ENCODE measurements at places on chromosomes 5 and 9.

- no peak for DNase-seq
Measured at GRCh38 chr9:33227008-33227398, 13.0 kb upstream of the SPINK4 start.

- DNase-seq = no peak
Measured at GRCh38 chr5:52995095-52995494, 5.9 kb downstream of the ITGA2 start.

DNA sequence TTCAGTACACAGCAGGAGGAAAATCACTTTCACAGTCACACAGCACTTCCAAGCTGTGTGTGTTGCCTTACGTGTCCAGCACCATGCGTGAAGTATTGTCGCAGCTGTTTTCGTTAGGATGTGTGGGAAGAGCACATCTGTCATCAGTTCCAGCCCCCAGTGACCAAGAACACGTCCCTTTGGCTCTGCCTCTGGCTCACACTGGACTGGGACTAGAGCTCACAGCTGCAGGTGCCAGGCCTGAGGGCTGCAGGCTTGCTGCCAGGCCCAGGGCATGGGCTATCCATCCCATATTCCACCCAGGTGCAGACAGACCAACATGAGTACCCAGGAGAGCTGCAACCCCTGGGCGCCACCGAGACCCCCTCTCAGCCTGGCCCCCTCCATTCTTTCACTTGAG lies 60.5 kb upstream of the ANKRD33B start:
- DNase-seq = no peak

GRCh38 chr9:82209797-82210470 lies 221.4 kb downstream of the SPATA31D1 start:
- DNase-seq = no peak

- no peak for DNase-seq
Measured at GRCh38 chr5:3311433-3311832, 284.2 kb upstream of the IRX1 start.

GRCh38 chr5:2570586-2570985 lies 180.9 kb downstream of the IRX2 start:
- no peak for DNase-seq

DNA sequence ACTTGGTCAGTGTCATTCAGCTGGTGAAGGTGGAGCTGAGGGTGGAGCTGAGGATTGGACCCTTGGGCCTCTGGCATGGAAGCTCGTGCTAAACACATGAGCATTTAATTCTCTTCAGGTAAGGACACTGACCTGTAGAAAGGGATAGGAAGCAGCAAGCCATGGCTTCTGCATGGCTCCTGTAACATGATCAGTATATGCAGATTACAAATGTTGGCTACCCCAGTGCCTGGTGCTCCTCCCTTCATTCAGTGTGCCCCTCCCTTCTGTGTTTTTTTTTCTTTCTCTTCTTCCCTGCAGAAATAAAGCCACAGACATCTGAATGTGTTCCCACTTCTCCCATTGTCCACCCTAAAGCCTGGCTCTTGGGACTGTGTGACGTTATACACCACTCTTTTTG lies 52.9 kb downstream of the ARHGAP26 start:
- DNase-seq = no peak

GRCh38 chr5:178250263-178250662 lies 17.7 kb upstream of the PHYKPL start:
- DNase-seq = no peak

GRCh38 chr5:56142614-56143372 lies 90.3 kb downstream of the ANKRD55 start:
- no peak for DNase-seq

GRCh38 chr9:99259231-99259918 lies 37.3 kb downstream of the SEC61B start:
- DNase-seq = no peak

DNA sequence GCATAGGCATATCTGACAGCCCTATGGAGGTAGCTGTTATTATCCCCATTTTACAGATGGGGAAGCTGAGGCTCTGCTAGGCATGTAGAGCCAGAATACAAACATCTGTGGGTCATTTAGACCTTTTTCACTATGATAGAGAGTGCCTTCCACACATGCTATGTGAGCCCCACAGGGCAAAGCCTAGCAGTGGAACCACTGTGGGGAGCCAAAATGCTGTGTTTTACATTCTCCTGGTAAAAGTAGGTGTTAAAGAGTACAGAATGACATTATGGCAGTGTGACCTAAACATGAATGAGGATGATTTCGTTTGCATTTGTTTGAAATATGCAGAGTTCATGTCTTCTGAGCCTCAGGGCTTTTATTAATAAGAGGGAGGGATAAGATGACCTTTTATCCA lies 265.2 kb downstream of the MAST4 start:
- no peak for DNase-seq

DNA sequence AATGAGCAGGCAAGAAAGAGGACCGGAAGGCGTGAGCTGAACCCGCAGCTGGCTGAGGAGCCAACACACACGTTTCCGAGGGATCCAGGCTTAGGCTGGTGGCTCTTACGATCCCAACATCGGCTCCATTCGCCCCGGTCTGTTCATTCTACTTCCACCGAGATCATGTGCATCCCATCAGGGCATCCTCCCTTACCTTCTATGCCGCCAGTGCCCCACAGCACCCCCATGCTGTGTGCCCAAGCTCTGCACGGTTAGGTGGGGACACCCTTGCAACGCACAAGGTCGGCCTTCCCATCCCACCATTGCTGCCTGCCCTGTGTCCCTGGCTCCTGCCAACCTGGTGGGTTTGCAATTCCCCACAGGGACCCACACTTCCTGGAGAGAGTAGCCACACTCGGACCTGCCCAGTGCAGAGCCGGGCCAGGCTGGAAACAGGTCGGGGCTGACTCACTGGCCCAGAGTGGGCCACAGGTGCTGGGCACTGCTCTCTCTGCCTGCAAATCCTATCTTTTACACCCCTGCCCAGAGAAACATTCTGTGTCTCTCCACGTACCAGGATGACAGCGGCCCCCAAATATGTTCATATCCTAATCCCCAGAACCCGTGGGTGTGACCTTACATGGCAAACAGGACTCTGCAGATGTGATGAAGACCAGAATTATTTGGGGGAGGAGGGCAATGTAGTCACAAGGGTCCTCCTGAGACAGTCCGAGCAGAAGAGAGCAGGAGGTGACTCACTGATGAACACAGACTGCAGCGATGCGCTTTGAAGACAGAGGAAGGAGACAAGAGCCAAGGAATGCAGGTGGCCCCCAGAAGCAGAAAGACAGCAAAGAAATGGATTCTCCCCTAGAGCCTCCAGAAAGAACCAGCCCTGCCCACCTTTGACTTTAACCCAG lies 182.2 kb downstream of the AUH start:
- DNase-seq = no peak

- DNase-seq = no peak
Measured at GRCh38 chr9:136667214-136667939, 4.7 kb downstream of the EGFL7 start.

DNA sequence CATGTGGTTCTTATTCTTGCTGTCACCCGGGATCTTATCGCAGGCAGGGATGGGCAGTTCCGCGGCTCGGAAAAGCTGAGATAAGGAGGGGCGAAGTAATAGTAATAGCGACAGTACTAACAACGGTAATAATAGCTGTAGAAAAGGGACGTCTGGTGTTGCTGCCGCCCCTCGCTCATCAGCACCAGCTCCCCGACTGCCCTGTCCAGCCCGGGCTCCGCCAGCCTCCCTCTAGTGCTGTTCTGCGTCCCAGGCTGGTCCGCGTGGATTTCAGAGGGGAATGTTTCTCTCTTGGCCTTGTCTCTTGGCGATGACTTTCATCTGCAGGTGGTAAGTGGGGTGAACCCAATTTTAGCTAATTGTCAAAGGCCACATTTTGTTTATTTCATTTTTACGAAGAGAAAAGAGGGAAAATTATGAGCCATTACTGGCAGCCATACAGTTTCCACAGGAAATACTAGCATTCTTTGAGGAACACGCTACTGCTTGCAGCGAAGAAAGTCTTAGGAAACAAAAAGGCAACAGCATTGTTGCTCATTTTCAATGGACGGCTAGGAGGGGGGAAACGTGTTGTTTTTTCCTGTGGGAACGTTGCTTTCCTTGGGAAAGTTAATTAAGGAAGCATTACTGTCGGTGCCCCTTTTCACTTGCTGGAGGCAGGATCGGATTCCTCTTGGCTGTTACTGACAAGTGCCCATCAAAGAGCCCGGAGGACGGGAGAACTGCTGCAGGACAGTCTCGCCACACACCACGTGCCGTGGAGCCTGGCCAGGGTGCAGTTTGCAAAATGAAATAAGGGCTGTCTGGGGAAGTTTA lies 762 bp downstream of the SNCAIP start:
- no peak for DNase-seq

DNA sequence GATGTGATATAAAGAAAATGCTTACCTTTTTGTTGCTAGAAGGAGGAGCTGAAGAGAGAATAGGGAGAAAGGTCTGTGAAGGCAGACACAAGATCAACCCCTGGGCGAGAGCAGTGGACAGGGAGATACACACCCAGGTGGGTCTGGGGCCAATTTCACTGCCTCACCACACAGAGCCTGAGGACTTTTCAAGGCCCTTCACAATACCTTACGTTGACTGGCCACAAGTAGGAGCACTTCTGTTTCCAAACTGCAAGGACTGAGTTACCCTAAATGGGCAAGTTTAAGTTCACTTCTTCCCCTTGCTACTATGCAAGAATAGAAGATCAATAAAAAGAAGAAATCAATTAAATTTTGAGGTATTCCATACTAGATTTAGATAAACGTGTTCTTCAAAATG lies 174.5 kb upstream of the SLC12A2 start:
- no peak for DNase-seq

GRCh38 chr9:132238026-132238972 lies 76.4 kb downstream of the NTNG2 start:
- DNase-seq = no peak
